ENCODE measurements at places on chromosomes 16 and 17.
A peak's percentile ranks its signal among the peaks of the same experiment; 100 is the strongest.

DNA sequence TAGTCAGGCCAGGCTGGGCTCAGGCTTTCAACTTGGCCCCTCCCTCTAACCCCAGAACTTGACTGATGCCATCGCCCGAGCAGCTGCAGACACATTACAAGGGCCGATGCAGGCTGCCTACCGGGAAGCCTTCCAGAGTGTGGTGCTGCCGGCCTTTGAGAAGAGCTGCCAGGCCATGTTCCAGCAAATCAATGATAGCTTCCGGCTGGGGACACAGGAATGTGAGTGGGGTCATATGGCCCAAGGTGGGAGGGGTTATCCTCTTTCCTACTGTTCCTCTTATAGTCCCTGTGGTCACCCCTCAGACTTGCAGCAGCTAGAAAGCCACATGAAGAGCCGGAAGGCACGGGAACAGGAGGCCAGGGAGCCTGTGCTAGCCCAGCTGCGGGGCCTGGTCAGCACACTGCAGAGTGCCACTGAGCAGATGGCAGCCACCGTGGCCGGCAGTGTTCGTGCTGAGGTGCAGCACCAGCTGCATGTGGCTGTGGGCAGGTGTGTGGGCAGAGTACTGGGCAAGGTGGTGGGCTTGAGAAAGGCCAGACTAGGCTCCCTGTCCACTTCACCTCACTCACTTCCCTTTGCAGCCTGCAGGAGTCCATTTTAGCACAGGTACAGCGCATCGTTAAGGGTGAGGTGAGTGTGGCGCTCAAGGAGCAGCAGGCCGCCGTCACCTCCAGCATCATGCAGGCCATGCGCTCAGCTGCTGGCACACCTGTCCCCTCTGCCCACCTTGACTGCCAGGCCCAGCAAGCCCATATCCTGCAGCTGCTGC is 2.1 kb upstream of the NRN1L start:
- DNase-seq = no peak

DNA sequence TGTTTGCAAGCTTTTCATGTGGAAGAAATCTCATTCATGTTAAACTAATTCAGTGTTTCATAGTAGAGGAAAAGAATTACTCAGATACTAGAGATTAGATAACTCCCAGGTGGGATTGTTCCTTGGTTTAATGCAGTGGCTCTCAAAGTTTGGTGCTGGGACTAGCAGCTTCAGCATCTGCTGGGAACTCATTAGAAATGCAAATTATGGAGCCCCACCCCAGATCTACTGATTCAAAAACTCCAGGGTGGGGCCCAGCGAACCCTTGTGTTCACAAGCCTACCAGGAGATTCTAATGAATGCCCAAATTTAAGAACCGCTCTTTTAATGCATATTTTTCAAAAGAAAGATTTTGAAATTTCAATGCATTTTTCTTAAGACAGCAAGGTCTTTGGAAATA is 253.4 kb upstream of the CNTNAP4 start:
- DNase-seq = no peak

- peak; percentile 73 for DNase-seq
Observed at GRCh38 chr16:28538733-28539596, at the start of gene NUPR1. NUPR1 (minus strand) TSS chr16:28538974; CDS start chr16:28538907, 67 bp downstream.

DNA sequence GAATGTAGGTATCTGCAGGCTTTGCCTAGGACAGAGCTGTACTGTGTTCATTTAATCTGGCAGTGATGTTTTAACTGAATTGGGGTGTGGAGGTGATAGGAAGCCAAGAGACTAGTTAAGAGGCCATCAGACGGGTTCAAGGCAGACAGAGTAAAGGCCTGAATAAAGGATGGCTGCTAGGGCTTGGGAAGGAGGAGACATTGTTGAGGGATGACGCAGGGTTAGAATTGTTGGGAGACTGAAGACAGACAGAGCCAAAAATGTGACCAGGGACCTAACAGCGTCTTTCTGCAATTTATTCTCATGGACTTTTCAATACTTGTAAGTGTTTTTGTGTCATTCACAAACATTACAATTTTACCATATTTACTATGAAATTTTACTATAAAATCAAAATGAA is 48.6 kb upstream of the MYH10 start:
- no peak for DNase-seq

DNA sequence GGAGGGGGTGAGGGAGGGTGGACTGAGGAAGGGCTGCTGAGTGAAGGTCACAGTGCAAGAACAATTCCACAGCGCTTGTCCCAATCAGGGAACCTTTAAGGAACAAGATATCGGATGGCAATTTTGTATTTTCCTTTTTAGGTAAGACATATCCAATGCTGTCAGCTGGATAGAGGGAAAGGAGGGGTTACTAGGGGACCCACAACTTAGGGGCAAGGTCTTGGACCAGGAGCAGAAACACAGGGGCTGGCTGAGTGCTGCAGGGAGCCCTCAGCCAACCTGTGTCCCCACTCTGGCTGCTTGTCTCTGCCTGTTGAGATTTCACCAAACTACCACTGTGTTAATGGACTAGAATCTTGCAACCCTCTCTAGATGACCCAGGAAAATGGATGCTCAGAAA is 47.6 kb downstream of the AKAP1 start:
- no peak for DNase-seq

GRCh38 chr16:53780051-53780450 is 76.1 kb downstream of the FTO start:
- DNase-seq = no peak

DNA sequence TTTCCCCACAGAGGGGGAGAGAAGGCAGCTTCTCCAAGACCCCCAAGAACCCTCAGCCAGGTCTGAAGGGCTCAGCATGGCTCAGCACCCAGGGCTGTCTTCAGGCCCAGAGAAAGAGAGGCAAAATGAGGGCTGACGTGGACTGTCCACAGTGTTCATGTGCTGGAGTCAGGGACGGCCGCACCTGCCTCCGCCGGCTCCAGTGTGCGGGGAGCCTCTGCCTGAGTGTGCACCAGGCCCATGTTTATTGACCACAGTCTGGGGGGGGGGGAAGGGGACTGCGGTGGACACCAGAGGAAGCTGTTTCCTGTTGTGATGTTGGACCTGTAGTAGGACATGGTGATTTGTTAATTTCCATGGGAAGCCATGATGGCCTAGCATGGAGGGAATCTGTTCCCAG is 6.9 kb downstream of the MRM1 start:
- no peak for DNase-seq

- DNase-seq = no peak
Observed at GRCh38 chr17:836151-836550, 54.0 kb downstream of the MRM3 start.

GRCh38 chr16:66422366-66422765 is 4.7 kb upstream of the BEAN1 start:
- DNase-seq = no peak

- no peak for DNase-seq
Observed at GRCh38 chr16:77822661-77823060, 34.3 kb downstream of the VAT1L start.

DNA sequence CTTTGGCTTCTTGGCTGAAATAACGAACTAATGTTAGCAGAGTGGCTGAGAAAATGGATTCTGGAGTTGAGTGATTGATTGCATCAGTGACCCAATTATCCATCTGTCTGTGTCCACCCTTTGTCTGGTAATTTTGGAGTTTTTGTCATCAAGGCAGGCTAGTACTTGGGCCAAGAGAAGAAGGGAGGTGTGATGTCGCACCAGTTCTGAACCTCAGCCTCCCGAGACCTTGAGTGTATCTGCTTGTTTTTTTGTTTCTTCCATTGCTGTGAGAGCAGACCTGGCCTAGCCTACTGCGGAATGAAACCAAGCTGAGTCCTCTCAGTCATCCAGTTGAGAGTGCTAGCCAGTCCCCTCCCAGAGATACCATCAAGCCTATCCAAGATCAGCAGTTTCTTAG is 4.5 kb downstream of the ABCA8 start:
- no peak for DNase-seq

GRCh38 chr16:29230671-29231096 is 175.8 kb downstream of the NPIPB11 start:
- no peak for DNase-seq

GRCh38 chr17:29263916-29264315 is 17.3 kb downstream of the CRYBA1 start:
- DNase-seq = no peak

DNA sequence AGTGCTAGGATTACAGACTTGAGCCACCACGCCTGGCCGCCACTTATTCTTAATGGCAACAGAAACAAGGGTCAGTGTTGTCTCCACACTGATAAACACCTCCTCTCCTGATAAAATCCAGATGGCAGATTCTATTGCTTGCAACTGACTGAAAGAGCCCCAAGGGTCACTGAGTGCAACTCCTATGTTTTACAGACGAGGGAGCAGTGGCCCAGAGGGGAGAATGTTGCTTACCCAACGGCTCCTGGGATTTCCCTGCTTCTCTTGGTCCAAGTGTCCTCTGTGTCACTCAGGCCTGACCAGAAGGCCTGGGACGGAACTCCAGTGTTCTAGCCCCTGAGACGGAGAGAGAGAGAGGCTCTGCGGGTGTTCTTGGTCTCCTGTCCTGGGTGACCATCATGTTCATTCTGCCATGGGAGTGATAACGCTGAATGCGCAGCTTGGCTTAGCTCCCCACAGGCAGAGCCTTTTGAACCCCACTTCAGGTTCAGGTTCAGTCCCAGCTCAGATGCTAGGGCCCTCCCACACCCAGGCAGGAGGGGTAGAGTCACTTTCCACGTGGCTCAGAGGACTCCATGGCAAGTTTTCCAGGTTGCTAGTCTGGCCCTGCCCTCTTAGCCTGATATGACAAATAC is 77.3 kb upstream of the NLRP1 start:
- DNase-seq = no peak

DNA sequence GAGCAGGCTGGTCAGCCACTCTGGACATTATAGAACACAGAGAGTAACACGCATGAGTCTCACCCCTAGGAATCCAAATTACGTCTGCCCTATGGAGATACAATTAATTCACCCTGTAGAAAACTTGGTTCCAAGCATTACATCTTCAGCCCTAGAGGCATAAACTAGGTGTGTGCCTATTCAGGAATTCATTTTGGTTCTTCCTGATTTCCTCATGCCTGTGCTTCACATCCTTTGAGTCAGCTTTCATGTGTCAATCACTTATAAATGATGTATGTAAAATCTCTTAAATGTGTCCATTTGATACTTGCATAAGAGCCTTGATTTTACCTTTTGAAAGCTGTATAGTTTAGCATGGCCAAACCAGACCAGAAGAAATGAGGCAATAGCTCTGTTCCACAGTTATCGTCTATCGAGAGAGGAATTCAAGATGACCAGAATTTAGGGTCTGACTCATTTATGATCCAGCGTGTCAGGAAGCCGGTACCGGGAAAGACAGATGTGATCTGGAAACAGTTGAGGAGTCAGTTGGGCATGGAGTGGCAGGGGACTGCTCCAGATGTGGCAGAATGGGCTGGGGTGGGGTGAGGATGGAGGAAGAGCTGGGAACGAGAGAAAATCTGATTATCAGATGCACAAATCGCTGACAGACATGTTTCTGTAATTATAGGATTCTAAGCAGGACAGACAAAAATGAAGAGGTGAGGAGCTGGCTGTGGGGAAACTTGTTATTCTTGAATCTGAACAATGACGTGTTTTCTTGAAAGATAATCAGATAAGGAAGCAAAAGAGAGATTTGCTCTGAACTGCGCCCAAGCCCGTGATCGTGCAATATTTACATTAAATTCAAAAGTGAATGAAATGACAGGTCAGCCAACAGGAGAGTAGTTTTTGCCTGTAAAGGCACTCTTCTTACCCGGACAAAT is 76.7 kb downstream of the C16orf95 start:
- DNase-seq = no peak

- no peak for DNase-seq
Observed at GRCh38 chr16:77430360-77430759, 4.5 kb downstream of the ADAMTS18 start.

- DNase-seq = no peak
Observed at GRCh38 chr17:71494062-71494855, 626.6 kb upstream of the SOX9 start.

GRCh38 chr16:12242516-12242915 is 266.0 kb downstream of the SNX29 start:
- DNase-seq = no peak

GRCh38 chr16:8892101-8892575 is 10.0 kb downstream of the LITAFD start:
- DNase-seq = peak; percentile 51

- no peak for DNase-seq
Observed at GRCh38 chr16:81786321-81786720, 7.2 kb downstream of the PLCG2 start.

GRCh38 chr16:23509782-23510163 is 521 bp downstream of the GGA2 start:
- DNase-seq = peak; percentile 60

GRCh38 chr16:48561960-48562393 is 48.0 kb downstream of the N4BP1 start:
- no peak for DNase-seq

DNA sequence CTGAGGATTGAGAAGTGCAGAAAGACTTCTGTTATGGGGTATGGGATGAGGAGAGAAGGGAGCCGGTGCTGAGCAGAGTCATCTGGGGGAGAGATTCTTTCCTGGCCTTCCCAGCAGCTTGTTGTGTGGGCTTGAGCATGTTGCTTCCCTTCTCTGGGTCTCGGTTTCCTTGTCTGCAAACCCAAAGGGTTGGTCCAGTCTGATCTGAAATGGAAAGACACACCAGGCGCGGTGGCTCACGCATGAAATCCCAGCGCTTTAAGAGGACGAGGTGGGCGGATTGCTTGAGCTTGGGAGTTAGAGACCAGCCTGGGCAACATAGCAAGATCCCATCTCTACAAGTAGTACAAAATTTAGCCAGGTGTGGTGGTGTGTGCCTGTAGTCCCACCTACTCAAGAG is 6.0 kb downstream of the SOCS3 start:
- DNase-seq = no peak

DNA sequence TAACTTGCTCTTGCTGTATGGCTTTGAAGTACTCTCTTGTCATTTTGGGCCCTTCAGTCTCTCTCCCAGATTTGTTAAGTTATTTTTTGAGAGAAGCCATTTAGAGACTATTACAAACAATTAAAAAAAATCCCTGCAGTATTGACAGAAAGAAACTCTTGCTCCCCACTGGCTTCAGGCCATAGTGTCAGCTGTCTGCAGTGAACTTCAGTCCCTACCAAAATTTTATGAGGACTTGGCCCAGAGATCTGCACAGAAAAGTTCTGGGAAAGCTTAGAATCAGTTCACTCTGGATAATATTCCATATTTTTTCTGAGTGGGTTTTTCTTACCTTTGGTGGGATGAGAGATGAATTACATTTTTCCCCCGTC is 30.9 kb upstream of the SUPT4H1 start:
- no peak for DNase-seq

DNA sequence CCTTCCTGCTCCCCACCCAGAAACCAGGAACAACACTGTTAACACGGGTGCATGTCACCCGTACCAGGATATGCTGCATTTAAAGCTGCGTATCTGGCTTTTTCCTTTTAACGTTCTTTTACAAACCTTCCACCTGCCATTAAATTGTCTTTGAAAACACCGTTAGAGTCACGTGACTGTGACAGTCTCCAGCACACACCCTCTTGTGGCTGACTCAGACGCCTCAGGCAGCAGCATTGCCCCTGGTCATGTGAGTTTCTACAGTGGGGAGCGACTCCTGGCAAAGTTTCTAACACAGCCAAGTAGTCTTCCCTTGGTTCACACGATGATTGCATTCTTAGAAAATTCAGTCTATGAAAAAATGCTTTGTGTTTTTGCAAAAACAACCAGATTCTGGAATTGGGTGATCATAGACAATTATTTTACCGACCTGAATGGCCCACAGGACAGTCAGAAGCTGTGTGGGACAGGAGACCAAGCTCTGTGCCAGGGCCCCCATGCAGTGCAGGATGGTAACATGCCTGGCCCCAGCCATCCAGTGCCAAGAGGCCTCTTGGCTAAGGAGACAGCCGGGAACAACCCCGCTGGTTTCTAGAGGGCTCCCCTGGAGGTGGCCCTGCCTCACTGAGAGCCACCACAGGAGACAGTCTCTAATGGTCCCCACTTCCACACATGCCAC is 199.1 kb downstream of the KATNIP start:
- DNase-seq = peak; percentile 73
